ENCODE measurements at places on chromosomes 11 and 22. TPM values are rescaled to one million over a fixed set of nuclear protein-coding genes. Genes with fewer than 3 reads are reported as not detected.

- no peak for DNase-seq
These were observed 14.2 kb upstream of the RFPL2 start for GRCh38 chr22:32219026-32219425.

DNA sequence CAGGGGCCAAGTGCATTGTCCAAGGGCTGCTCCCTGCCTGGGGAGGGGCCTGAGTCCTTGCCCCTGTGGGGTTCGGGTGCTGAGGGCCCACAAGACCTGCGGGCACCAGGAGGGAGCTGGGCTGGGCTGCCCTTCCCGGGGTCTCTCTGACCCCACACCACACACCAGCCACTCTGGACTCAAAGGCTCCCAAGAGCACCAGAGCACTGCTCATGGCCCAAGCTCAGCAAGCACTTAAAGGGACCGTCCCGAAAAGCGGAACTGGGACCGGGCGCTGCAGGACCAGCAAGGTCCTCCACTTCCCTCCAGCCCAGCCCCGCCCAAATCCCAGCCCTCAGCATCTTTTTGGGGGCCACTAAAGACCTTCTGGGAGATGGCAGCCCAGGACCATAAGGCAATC lies 5.3 kb downstream of the LSP1 start:
- no peak for DNase-seq

The OR52E8 gene
- total RNA-seq = not detected

The MRGPRX3 gene
- total RNA-seq = not detected

The DKK3 gene
- total RNA-seq = 131 TPM

DNA sequence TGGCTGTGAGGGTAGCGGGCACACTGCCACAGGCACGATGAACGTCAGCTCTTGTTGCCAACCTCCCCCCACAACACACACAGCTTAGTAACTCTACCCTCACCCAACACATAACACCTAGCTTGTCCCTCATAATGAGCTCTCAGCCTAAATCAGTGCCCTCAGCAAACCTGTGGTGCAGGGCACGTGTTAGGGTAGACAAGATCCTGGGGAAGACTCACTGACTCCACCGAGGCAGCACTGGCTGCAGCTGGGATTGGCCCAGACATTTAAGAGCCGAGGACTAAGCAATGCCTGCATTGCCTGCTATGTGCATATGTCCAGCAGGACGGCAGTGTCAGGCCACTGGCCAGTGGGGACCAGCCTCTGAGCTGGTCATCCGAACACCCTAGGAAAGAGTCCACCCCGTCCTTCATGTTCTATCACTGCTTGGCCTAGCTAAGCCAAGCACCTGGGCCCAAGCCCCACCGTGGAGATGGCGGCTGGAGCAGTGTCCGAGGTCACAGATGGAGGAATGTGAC lies 32.9 kb upstream of the TRIM29 start:
- no peak for DNase-seq
